ENCODE measurements at places on chromosomes 12 and 14. TPM values are rescaled to one million over a fixed set of nuclear protein-coding genes. Genes with fewer than 3 reads are reported as not detected.

Gene PNMA1
- 13.5 TPM for total RNA-seq

Gene TMTC1
- 6.3 TPM for total RNA-seq

- no peak for DNase-seq
These were observed 183.6 kb downstream of the MED13L start for GRCh38 chr12:116093915-116094314.

Gene CCDC38
- total RNA-seq, result not detected

- no peak for DNase-seq
These were observed 2.5 kb downstream of the PLEK2 start for GRCh38 chr14:67409461-67409860.

Data from dermis microvascular lymphatic vessel endothelial cell (primary cell).